ENCODE measurements at places on chromosomes 3 and 15. TPM values are rescaled to one million over a fixed set of nuclear protein-coding genes. Genes with fewer than 3 reads are reported as not detected.

ERC2 gene
- 0.14 TPM for total RNA-seq

TTLL13 gene
- 0.57 TPM for total RNA-seq

LRRIQ4 gene
- total RNA-seq: not detected

ZNF717 gene
- 3.7 TPM for total RNA-seq

DPPA2 gene
- total RNA-seq: not detected

TMEM40 gene
- total RNA-seq: 0.28 TPM

CNTN4 gene
- not detected for total RNA-seq
